ENCODE measurements at places on chromosomes 1 and 21. TPM values are rescaled to one million over a fixed set of nuclear protein-coding genes. Genes with fewer than 3 reads are reported as not detected.

GRCh38 chr21:32413697-32414578, 1.4 kb downstream of the EVA1C start:
- DNase-seq: no peak

GRCh38 chr1:202531472-202531811, 178.8 kb downstream of the SYT2 start:
- no peak for DNase-seq

- DNase-seq: no peak
Observed at GRCh38 chr1:6200188-6200809, 904 bp upstream of the RPL22 start.

ATP1A2 gene
- total RNA-seq: 1.4 TPM

DNA sequence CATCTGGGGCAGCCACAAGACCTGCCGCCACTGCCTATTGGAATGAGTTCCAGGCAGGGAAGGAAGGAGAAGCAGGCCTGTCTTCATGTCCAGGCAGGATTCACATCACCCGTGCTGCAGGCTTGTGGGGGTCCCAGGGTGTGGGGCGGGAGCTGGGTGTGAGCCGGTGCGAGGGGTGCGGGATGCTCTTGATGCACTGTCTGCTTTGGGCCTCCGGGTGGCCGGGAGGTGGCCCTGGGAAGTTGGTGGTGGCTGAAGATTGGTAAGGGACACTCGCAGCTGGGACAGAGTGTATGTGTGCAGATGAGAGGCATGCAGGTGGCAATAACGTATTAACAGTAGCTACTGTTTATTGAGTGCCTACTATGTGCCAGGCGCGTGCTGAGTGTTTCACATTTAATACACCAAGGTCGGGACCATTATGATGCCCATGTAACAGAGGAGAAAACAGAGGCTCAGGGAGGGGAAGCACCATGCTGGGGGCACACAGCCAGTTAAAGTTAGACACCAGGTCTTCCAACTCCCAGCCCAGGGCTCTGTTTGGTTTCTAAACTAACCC, 3.3 kb downstream of the CROCC start:
- no peak for DNase-seq

DNA sequence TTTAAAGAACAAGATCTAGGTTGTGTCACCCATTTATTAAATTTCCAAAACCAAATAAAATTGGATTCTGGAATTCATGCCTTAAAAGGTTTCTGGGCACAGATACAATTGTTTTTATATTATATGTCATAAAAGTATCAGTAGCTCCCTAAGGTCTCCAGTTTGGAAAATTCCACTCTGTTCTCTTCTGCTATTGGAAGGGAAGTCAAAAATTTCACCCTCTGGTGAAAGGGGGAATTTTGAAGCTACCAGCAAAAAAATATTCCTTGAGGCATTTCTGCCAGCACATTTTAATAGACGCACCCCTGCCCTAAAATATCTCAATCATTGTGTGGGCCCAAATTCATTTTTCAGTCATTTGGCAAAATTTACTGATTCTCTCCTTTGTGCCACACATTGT, 285.7 kb upstream of the SGIP1 start:
- no peak for DNase-seq
